ENCODE measurements at places on chromosomes 7 and 10.

- DNase-seq = no peak
Observed at GRCh38 chr7:157494506-157495176, 157.8 kb downstream of the DNAJB6 start.

- DNase-seq = no peak
Observed at GRCh38 chr10:6476989-6477388, 103.1 kb downstream of the PRKCQ start.

- no peak for DNase-seq
Observed at GRCh38 chr7:99128076-99128950, 15.6 kb downstream of the SMURF1 start.

GRCh38 chr7:111026343-111026742 lies 64.6 kb upstream of the LRRN3 start:
- no peak for DNase-seq

- no peak for DNase-seq
Observed at GRCh38 chr10:8248868-8249267, 194.4 kb downstream of the GATA3 start.

DNA sequence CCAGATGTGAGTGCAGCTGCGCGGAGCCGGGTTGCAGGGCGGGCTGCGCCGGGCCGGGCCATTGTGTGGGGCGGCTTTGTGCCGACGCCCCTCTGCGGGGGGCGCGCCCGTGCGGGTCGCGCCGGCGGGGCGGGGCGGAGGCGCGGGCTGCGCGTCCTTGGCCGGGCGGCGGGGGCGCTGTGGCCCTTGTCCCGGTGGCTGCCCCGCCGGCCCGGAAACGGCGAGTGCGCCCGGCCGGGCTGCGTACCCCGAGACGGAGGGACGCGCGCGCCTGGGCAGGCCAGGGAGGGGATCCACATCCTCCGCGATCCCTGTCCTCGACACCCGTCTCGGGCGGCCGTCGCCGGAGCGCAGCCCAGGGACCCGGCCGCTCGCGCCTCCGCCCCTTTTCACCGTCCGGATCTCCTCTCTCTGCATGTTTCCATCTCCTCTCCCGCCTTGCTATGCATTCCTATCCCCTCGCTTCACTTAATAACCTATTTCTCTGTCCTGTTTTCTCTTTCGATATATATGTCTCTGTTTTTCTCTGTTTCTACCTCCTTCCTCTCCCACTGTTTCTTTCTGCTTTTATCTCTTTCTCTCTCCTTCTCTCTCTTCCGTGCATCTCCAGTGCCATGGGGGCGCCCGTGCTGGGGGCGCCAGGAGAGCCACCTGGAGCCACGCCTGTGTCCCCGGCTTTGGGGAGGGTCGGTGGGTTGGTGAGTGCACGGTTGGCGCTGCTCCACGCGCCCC lies 765 bp downstream of the PFKFB3 start:
- no peak for DNase-seq

DNA sequence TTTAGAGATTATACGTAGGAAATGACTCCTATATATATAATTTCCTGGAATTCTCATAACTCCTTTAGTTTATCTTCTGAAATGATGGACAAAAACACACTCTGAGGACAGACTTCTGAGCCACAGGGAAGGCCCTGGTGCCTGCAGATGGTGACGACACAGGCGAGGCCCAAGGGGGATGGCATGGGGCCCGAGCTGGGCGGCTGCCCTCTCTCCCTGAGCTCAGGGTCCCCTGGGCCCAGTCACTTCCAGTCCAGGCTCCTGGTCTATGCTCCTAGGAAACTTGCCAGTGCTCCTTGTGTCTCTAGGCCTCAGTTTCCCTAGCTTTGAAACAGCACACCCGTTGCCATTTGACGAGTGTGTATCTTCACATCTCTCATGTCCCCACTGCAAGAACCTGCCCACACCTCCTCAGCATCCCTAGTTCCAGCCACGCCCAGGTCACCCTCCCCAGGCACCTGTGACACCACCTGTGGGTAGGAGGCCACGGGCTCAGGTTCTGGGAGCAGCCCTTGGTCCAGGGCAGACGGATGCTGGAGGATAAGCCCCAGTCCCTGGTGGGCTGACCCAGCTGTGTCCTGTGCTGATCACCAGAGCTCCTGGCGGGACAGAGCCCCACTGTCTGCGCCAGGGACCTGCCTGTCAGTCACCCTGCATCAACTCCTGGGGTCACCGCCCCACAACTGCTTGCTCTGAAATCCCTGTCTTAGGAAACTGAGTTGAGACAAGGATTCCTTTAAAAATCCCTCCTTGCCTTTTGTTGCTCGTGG lies 23.4 kb upstream of the SHH start:
- DNase-seq = no peak

DNA sequence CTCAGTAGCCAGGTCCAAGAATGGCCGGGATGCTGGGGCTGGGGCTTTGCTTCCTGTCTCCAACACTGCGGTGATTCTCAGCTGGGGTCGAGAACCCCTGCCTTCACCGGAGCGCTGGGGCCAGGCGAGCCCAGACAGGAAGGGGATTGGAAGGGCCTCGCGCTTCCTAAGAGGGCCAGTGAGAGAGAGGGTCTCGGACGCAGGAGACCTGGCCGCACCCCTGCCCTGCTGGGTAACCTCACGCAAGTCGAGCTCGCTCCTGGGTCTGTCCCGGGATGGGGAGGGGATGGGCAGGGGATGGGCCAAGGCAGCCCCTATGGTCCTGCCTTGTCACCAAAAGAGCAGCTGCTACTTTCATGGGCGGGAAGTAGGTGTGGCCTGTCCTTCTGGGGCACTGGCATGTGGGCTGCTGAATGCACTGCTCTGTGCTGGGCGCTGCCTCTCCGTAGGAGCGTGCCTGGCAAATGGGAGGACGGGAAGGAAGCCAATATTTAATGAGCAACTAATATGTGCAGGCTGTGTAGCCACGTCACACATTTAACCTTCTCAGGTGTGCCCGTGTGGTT lies 20.0 kb downstream of the KCNK18 start:
- no peak for DNase-seq

DNA sequence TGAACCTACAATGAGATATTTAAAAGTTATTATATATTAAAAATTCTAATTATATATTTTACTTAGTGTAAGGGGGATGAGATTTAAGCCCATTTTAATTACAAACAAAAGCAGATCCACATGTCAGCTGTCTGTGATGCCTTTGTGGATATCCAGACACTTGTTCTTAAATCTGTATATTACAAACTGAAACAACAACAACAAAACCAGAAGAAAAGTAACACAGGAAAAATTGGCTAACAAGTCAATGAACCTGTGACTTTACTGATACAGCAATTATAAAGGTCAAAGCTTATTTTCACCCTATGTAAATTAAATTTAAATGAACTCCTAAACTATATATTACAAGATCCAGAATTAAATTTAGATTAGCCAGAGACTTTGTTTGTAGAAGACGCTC lies 222.7 kb downstream of the CHCHD3 start:
- no peak for DNase-seq

DNA sequence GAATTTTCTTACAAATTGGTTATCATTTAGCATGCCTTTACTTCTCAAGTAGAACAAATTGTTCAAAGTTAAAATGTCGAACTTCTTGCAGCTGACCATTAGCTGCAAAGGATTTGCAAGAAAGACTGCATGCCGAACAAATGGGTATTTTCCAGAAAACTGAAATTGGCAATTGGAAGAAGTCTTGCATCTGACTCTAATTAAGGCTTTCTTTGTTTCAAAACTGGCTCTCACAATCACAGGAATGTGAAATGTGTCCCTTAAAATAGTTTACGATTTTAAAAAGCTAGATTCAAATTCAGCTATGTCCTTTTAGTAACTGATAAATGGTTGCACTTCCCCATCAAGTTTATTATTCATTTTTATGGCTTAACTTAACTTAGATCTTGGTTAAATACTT lies 207.9 kb downstream of the ARL4A start:
- peak; percentile 30 for DNase-seq

- no peak for DNase-seq
Observed at GRCh38 chr7:91636728-91637127, 243.8 kb downstream of the MTERF1 start.

GRCh38 chr10:6165221-6165725 lies 37.5 kb upstream of the PFKFB3 start:
- no peak for DNase-seq

DNA sequence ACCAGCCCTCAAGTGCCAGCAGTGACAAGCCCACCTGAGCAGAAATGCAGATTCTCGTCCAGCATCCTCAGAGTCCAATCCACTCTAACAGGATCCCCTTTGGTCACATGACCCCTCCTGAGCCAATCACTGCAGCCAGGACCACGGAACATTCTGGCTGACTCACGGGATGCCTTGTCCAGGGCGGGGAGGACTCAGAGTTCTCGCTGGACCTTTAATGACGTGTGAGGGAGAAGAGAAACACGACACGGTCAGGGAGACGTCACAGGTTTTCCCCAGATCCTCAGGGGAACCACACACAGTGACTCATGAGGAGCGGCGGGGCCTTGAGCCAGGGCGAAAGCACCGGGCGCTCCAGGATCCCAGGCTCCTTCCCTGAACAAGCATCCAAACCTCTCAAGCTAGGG lies 155.7 kb downstream of the PTPRN2 start:
- DNase-seq = no peak

- DNase-seq = no peak
Observed at GRCh38 chr10:131778385-131778784, 122.4 kb upstream of the PPP2R2D start.

- DNase-seq = no peak
Observed at GRCh38 chr7:108643136-108643535, 73.5 kb downstream of the DNAJB9 start.

GRCh38 chr10:718143-718700 lies 28.8 kb upstream of the DIP2C start:
- no peak for DNase-seq

DNA sequence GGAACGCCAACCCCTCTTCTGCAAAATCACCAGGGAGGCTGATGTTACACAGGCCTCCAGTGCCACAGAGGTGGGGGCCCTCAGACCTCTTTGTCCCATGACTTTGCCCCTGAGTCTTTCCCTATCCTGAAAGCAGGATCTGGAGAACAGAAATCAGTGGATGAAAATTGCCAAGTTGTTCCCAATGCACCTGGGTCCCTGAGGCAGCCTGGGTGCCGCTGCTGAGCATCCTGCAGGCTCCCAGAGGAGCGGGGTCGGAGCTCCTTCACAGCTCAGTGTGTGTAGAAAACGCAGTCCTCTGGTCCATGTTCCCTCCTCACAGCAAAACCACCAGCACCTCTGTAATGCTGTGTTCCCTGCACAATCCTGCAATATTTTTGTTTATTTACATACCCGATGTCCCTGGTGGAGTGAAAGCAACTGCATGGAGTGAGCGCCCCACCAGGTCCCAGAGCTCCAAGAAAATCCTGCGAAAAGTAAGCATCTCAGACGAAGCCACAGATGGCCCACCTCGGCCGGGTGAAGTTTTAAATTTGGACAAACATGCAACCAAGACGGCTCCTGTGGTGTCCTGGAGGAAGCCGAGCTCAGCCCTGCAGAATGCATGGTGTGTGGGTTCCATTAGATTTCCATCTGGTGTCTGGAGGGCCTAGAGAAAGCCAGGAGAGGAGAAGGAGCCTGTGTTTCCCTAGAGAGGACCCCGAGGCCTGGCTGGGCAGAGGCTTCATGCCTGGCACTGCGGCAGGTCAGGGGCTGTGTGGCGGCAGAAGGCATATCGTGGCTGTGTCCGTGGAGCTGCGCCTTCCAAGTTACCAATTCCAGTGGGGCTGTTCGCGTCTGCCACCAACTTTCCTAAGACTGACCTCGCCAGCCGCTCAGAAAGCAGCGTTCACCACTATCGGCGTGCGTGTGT lies 235.2 kb downstream of the WDR37 start:
- no peak for DNase-seq

- DNase-seq = peak; percentile 38
Observed at GRCh38 chr7:101363734-101364374, 1.2 kb downstream of the COL26A1 start.

- DNase-seq = no peak
Observed at GRCh38 chr10:131868436-131868835, 32.4 kb upstream of the PPP2R2D start.

- no peak for DNase-seq
Observed at GRCh38 chr7:98217623-98218582, 6.7 kb downstream of the BHLHA15 start.

GRCh38 chr10:69409968-69410367 lies 6.8 kb downstream of the TACR2 start:
- DNase-seq = no peak

DNA sequence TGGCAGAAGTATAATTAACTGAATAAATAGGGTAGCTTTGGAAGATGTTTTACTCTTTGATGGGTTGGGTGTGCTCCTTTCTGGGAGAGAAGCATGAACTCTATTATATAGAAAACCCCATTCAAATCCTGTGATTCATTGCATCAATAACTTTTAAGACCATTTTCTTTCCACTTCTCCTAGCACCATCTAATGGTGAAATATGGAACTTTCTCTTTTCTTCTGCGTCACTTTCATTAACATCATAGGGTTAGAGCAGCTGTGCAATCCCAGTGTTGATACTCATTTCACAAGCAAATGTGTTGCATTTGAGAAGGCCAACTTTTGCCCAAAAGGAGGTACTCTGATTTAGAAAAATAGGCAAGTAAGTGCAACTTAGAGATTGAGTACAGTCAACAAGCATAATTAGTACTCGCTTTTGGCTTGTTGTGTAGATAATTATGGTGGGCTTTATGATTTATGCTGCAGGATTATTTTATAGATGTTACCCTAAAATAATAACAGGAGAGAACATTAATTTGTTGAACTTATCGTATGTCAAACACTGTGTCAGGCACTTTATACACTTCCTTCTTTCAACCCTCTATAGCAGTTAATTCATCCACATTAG lies 92.9 kb downstream of the CPED1 start:
- DNase-seq = peak; percentile 56

DNA sequence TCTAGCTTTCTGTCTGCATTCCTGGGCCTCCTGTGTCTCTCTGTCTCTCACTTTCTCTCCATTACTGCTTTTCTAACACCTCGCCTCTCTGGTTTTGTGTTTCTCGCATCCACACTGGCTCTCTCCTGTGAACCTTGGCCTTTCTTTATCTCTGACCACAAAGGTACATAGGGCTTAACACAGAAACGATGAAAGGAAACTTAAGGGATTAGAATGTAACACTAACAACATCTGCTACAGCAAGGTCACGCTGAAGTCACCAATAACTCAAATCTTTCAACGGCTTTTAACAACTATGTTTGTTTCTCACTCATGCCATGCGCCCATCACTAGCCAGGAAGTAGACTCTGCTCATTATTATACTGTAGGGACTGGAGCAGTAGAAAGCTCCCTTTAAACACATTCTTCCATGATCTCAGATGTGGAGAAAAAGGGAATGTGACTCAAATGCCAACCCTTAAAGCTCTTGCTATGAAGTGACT lies 9.3 kb upstream of the OR6V1 start:
- no peak for DNase-seq

GRCh38 chr10:85642421-85643170 lies 724.0 kb downstream of the GRID1 start:
- peak; percentile 31 for DNase-seq
